ENCODE measurements at places on chromosomes 5 and 9.

- peak; percentile 7 for DNase-seq
Observed at GRCh38 chr5:126811515-126812198, 34.7 kb downstream of the LMNB1 start.

DNA sequence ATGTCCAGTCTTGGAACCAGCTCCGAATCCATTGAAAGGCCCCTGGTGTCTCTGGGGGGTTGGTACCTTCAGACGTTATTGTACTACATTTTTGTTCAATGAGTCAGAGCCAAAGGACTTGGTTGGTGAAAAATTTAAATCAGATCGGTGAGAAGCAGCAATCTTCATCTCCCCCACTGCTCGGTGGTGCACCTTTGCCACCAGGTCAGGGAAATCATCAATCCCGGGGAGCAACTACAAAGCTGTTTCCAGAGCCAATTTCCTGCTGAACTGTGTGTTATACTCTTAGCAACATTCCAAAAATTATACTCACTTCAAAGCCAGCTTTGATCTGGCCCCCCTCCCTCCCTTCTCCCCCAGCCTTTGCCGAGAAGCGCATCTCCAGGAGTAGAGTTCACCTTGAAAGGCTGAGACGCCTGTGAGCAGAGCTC, 375.2 kb upstream of the WWC1 start:
- DNase-seq, result no peak

GRCh38 chr5:67643536-67643935, 446.9 kb upstream of the CD180 start:
- no peak for DNase-seq

DNA sequence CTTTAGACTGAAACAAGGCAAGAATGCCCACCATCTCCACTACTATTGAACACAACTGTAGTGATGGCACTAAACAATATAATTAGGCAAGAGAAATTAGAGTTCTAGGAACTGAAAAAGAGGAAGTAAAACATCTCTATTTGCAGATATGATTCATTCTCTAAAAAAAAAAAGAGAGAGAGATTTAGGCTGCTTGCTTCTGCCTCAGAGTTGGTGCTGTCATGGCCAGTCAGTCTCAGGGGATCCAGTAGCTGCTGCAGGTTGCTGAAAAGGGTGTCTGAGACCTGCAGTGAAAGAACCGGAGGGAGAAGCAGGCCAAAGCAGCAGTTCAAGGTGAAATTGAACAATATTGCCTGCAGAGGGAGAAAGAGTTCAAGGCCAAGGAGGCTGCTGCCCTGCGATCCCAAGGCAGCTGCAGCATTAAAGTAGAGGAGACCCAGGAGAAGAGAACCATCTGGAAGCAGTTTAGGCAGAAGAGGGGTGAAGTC, 72.5 kb downstream of the AP3B1 start:
- DNase-seq, result no peak

GRCh38 chr5:152016421-152016820, 91.8 kb upstream of the GLRA1 start:
- no peak for DNase-seq

GRCh38 chr9:88280816-88281382, 107.3 kb upstream of the SPIN1 start:
- no peak for DNase-seq

- no peak for DNase-seq
Observed at GRCh38 chr5:137632716-137633115, 103.2 kb downstream of the KLHL3 start.

DNA sequence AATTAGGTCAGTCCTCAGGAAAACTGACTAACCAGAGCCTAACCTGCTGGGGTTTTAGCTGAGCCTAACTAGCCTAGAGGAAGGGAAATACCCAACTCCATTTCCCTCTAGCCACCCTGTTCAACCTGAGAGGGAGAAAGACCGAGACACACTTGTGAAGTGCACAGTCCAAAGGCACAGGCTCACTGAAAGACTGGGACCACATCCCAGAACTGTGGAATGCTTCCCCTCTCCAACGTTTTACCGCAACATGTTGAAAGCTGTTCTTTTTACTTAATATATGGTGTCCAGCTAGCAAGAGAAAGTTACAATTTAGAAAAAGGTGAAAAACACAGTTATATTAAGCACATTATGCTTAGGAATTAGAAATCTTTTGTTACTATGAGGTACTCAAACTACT, 76.8 kb upstream of the SIMC1 start:
- no peak for DNase-seq

All from activated CD4-positive, alpha-beta T cell treated with anti-CD3 and anti-CD28 coated beads, Interleukin-2, amount 50 U/mL, for 1 hour (primary cell).